ENCODE measurements at places on chromosomes 6 and 20.

DNA sequence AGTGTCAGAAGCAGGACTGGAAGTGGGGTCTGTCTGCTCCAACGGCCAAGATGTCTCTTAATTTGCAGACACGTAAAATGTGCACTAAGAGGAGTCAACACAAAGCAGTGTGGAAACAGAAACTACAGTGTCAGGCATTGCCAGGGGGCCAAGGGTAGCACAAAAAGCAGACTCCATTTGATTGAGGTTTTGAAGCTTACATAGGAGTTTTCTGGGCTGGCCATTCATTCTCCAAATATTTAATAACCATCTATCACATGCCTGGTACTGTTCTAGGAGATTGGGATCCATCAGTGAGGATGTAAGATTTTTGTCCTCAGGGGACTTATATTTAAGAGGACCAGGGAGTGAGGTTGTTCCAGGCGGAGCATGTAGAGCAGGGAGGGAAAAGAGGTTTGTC, 29.5 kb downstream of the MAFB start:
- DNase-seq = no peak

GRCh38 chr6:53790886-53791285, 3.9 kb upstream of the LRRC1 start:
- no peak for DNase-seq

DNA sequence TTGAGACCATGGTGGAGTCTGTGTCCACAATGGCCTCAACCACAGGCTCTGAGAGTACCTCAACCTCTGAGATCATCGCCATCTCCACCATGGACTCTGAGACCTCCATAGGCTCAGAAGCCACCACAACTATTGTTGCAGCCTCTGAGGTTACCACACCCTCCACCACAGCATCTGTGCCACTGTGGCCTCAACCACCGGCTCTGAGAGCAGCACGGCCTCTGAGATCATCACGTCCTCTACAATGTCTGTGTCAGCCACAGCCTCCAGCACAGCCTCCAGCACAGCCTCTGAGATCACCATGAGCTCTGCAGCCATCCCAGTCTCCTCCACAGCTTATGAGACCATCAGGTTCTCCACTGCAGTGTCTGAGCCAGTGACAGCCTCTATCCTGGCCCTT, 19.4 kb upstream of the MUC21 start:
- peak; percentile 43 for DNase-seq

- DNase-seq = no peak
Observed at GRCh38 chr6:111996144-111996865, 57.6 kb upstream of the CCN6 start.

DNA sequence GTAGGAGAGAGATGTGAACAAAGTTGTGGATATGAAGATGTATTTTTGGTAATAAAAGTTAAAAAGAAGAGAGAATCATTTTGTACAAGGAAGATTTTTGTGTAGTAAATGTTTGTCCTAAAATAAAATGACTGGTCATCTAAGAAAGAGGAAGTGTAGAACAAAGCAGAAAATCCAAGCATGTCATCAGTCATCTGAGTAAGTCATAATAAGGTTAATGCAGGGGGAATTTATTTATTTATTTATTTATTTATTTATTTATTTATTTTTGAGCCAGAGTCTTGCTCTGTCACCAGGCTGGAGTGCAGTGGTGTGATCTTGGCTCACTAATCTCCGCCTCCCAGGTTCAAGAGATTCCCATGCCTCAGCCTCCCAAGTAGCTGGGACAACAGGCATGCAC, 15.7 kb upstream of the CGA start:
- no peak for DNase-seq

GRCh38 chr20:24153101-24154040, 164.8 kb upstream of the GGTLC1 start:
- DNase-seq = no peak

- no peak for DNase-seq
Observed at GRCh38 chr6:144617191-144617590, 332.1 kb downstream of the UTRN start.

- no peak for DNase-seq
Observed at GRCh38 chr20:41627611-41628244, 9.6 kb upstream of the CHD6 start.

DNA sequence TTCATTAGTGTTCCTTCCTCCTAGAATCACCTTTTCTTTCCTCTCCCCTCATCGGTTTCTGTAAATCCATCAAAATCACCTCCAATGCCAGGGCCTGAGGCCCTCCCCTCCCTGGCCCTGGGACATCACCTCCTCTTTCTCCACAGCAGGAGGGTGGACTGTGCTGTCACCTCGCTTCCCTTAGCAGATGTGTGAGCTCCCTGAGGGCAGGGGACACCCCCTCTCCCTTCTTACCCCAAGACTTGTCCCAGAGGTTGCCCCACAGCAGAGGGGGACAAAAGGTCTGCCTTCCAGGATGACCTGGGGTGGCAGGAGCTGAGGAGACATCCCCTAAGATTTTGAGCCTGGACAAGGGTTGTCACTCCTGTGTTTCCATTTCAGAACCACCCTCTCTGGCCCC, 5.9 kb downstream of the ULBP1 start:
- DNase-seq = no peak

DNA sequence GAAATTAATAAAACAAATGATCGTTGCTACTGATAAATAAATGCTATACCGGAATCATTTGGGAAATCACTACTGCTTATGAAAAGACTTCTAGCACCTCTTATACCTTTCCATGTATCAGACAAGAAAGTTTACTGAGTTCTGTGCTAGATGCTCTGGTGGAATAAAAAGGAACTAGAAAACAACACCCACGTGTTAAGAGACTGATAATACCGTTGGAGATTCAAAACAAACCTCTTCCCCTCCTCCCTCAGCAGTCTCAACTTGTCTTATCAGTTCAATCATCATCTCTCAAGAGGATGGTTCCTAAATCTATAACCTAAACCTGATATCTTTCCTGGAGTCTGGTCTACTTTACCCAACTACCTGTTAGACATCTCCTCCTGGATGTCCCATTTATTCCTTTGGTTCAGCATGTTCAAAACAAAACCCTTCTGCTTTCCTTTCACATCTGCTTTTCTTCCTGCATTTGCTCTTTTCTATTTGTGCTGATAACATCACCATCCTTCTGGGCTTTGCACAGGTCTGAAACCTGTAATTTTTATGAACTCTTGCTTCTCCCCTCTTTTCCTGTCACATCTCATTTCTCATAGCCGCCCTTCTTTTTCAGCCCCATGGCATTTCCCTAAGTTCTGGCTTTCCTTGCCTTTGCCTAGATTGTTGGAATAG, 122.2 kb downstream of the COL19A1 start:
- DNase-seq = no peak

DNA sequence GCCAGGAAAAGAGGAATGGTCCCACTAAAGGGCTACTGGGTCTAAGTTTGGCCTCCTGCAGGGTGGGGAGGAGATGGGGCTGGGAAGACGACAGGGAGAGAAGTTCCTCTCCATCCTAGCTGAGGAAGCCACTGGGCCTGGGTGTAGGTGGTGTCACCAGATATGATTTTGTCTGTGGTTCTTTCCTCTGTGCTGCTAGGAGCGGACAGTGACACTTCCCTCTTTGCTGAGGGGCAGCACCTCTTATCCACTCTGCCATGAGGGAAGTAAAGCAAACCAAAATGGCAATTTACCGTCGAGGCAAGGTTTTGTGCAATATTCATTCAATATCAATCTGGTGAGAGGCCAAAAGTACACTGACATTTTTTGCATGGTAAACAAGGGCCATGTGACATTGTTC, 33.0 kb upstream of the NR2E1 start:
- no peak for DNase-seq

DNA sequence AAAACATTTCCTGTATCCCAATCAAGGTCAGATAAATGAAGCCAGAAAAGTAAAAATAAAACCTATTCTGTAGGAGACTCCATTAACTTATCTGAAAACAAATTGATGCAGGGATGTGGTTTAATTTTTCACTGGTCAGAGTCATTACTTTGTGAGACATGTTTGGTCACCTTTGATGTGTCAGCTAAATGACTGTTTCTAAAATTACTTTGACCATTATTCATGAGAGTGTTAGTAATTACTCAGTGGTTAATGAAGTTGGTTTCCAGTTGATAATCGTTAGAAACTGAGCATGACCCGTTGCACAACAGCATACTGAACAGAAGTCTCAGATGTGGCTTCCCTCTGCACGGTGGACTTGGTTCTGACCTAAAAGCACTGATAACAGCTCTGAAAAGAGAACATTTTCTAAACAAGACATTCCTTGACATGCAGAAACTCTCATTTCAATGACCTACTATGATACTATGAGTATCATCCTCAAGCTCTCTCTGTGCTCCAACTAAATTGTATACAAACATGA, 410.5 kb upstream of the RNF217 start:
- DNase-seq = no peak

DNA sequence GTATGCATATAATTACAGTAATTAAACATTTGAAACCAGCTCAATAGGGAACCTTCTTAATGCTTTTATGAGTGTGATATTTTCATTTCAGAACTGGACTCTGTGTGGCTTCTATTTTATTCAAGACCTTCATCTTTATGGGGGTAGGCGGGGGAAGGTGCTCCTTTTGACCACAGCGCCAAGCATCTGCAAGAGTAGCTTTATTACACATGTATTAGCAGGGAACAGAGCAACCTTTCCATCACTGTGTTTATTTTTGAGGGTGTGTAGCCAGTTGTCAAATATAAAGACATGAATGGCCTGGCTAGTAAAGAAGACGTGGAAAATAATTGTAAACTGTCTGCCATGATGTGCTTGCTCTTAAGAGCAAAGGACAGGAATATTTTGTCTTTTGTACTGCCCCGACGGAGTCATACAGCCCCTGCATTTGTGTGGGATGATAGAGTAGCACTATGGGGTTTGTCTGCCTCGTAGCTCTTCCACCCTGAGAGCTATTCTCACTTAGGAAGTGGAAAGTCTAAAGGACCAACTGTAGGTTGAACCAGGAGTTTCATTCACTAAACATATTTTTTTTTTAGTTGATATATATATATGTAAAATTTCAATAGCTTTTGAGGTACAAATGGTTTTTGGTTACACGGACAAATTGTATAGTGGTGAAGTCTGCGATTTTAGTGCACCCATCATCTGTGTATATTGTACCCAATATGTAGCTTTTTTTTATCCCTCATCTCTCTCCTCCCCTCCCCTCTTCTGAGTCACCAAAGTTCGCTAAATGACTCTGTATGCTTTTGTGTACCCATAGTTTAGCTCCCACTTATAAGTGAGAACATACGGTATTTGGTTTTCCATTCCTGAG, 91.2 kb downstream of the CARMIL1 start:
- DNase-seq = no peak

- no peak for DNase-seq
Observed at GRCh38 chr20:23316626-23317025, 34.0 kb upstream of the NXT1 start.

GRCh38 chr20:34143951-34144350, 31.9 kb upstream of the EIF2S2 start:
- no peak for DNase-seq

DNA sequence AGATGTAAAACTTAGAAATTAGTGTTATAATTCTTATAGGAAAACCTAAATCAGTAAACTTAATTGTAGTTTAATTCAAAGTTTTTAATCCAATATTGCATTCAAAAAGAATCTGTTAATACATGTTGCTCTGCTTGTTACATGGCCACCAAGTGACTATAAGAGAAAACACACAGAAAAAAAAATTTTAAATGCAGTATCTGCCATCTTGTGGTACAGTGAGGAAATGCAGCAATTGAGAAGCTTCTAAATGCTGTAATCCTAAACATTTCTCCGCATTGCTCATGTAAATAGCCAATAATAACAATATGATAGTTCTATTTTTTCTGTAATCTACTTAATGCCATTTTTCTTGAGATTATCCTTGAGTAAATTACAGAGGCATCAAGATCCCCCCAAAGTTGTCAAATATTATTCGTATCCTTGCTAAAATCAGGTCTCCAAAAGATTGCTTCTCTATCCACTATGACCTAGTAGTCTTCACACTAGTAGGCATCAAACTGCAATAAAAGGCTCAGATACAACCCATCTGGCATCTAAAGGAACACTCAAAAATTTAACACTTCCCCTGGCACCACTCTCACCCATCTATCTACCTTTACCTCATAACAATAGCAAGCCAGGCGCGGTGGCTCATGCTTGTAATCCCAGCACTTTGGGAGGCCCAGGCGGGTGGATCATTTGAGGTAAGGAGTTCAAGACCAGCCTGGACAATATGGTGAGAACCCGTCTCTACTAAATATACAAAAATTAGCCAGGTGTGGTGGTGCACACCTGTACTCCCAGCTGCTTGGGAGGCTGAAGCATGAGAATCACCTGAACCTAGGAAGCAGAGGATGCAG, 34.6 kb downstream of the HDAC2 start:
- peak; percentile 68 for DNase-seq

GRCh38 chr6:142867355-142867801, 77.6 kb downstream of the HIVEP2 start:
- DNase-seq = peak; percentile 92

- peak; percentile 75 for DNase-seq
Observed at GRCh38 chr6:5036269-5036668, 32.4 kb upstream of the RPP40 start.

- no peak for DNase-seq
Observed at GRCh38 chr6:29504961-29505360, 17.2 kb upstream of the MAS1L start.

GRCh38 chr6:40545954-40546353, 41.2 kb downstream of the LRFN2 start:
- no peak for DNase-seq

DNA sequence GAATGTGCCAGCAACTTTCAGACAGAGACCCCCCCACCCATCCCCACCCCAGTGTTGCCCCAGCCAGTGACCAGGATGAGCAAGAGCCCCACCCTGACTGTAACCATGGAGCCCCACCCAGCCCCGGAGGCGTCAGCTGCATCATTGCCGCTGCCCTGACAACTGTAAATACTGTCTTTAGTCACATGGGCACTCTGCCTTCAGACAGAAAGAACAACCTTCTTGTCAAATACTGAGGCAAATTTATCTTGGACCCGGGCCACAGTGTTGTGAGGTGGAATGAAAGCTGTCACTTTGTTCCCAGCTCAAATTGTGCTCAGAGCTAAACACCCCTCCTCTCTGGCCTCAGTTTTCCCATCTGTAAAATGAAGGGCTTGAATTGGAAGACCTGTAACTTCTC, 23.7 kb downstream of the MOCS3 start:
- peak; percentile 64 for DNase-seq

- DNase-seq = peak; percentile 66
Observed at GRCh38 chr6:136077834-136078576, 172.1 kb downstream of the MTFR2 start.

GRCh38 chr6:166360243-166361076, 18.1 kb upstream of the SFT2D1 start:
- DNase-seq = peak; percentile 74
